ENCODE measurements at places on chromosomes 13 and 19. TPM values are rescaled to one million over a fixed set of nuclear protein-coding genes. Genes with fewer than 3 reads are reported as not detected.
A peak's percentile ranks its signal among the peaks of the same experiment; 100 is the strongest.

DNA sequence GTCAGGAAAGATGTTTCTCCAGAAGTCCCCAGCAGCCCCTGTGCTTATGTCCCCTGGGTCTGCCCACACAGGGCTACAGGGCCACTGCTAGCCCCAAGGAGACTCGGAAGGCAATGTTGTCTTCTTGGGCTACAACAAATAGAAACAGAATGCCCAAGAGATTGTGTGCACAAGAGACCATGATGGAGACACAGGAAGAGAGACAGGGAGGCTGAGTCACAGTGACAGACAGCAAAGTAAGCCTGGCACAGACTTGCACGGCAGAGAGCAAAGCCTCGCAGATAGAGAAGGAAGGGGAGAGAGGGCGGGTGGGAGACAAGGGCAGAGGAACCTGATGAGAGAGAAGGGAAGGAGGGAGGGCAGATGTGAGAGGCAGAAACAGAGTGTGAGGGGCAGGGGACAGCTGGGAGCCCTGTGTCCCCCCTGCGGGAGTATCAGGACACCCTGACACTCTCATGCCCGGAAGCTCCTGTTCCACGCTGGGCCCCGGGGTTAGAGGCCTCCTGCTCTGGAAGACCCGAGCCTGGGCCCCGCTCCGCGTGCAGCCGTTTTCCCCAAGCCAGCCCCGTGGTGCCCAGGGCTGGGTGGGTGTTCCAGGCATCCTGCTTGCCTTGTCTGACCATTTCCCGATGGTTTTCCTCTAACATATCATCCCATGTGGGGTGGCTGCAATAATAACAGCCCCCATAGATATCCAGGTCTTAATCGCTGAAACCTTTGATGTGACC, 2.7 kb upstream of the PLA2G4C start:
- no peak for DNase-seq

GRCh38 chr13:75452564-75452963, 29.4 kb downstream of the TBC1D4 start:
- no peak for DNase-seq

DNA sequence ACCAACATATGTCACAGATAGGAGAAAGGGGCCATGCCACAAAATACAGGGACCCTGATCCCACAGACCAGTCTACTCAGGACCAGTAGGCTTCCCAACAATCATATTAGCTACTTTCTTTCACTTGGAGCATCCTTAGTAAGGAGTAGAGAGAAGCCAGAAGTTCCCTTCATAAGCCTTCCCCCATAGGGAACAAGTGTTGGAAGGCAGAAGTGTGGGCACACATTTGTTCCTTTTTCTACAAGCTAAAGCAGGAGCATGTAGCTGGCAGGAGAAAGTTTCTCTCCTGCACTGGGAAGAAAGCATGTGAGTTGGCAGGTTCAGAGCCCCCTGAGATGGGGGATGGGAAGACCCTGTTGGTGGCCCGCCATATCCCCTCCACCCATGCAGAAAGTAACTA, 165.4 kb downstream of the KCTD12 start:
- DNase-seq: no peak

GRCh38 chr13:93959796-93960533, 519.5 kb downstream of the DCT start:
- no peak for DNase-seq

DNA sequence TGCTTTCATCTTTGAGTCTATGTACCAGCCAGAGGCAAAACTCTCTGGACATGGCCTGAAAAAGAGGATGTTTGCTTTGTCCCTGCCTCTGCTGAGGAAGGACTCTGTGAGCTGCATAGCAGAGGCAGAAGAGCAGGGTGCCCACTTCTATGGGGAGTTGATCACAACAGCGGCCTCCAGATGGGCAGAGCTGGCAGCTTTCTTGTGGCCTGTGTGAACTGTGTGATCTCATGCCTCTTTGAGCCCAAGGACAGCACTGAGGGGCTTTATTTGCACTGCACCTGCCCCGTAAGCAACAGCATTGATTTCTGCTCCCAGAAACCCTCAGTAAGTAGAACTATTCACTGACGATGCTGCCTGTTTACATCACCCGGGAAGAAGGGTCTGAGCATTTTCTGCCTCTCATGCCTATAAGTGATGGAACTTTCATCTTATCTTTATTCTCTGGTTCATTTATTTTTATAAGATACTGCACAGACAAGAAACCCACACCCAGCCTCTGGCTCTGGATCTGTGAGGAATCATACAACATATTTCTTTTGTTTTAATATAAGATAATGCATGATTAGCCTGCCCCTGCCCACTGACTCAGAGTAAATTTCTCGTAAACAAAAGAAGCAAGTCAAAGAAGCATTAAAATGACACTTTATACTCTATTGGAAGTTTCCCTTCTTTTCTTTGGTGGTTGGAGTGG, 244.2 kb upstream of the SOX21 start:
- no peak for DNase-seq

GRCh38 chr13:113651511-113652403, 6.2 kb downstream of the ATP4B start:
- DNase-seq: no peak

- no peak for DNase-seq
These were observed 93.9 kb downstream of the GADD45B start for GRCh38 chr19:2569596-2570465.

- DNase-seq: no peak
These were observed 361.9 kb downstream of the TBC1D4 start for GRCh38 chr13:75120085-75120484.

DNA sequence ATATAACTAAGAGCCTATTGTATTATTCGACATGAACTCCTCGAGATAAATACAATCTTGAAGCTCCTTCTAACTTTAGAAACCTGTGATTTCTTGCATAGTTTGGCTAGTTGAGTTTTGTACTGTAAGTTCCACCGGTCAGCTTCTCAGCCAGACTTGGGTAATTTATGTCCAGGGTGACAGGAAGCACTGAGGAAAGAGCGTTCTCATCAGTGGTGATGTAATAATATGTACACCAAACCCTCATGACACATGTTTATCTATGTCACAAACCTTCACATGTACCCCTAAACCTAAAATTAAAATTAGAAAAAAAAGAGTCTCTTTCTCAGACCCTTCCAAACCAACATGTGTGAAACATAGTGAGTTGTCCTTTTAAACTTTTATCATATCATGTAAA, 205.7 kb downstream of the KCNRG start:
- no peak for DNase-seq

The GAPDHS gene
- not detected for polyA plus RNA-seq

DNA sequence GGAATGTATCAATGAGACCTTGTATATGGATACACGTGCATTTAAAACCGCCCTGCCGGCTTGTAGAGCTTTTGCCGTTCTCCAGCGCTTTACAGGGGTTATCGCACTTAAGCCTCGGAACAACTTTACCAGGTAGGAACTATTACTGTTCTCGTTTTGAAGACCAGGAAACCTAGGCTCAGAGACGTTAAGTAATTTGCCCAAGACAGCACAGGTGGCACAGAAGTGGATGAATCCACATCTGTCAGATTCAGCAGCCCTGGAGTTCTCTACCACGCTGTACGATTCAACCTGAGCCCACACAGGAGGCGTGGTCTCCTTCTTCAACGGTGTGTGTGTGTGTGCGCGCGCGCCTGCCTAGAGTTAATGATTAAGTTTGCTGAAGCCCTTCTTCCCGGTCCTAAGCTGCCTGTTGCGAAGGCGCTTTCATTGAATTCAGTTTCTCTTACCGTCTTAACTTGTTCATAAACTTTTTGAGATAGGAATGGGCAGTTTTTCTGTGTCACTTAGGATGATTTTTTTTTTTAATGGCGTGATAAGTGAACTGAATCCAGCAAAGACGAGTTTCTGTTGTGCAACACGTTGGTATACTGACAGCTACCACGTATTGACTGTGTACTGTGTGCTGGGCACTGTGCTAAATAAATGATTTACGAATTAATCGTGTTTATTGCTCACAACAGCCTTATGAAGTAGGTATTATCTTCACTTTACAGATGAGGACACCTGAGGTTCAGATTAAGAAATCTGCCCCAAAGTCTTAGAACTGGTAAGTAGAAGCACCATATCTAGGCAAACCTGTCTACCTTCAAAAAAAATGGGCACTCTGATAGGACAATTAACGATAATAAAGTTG, 67.4 kb downstream of the KCNRG start:
- peak; percentile 77 for DNase-seq

DNA sequence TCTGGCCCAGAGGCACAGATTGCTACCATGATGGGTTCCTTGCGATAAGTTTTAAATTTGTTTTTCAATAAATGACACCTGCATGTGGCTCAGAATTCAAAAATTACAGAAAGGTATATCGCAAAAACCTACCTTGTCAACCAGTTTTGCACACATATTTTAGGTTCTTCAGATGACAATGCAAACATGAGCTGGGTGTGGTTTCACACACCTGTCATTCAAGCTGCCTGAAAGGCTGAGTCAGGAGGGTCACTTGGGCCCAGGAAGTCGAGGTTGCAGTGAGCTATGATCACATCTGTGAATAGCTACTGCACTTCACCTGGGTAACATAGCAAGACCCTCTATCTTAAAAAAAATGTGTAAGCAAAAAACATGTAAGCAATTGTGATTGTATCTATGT, 56.1 kb downstream of the DNM2 start:
- no peak for DNase-seq

DNA sequence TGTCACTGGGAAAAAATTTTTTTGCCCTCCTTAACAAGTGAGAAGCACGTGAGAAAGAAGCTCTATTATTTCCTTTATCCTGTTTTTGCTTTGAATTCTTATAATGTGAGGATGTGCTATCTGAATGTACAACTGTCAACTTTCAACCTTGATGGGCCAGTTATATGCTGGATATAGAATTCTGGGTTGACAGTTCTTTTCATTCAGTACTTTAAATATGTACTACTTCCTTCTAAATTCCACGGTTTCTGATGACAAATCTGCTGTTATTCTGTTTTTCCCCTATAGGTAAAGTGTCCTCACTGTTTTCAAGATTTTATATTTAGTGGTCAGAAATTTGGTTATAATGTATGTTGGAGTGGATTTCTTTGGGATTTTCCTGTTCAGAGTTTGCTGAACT, 29.9 kb downstream of the ZDHHC20 start:
- DNase-seq: no peak

DNA sequence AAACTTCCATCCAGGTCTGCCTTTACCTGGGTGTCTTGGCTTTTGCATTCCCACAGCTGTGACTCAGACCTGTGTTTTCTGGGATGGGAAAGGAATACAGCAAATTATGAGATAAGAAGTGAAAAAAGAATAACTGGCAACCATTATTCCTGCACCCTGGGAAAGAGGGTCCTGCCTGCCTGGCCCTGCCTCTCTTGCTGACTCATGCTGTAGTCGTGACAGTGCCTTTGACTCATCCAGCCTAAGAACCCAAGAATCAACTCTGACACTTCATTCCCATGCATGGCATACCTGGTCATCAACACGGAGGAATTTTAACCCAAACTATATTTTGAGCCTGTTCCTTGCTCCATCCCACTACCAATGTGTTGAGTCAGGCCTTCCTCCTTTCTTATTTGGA, 185.4 kb upstream of the SERP2 start:
- DNase-seq: no peak

- no peak for DNase-seq
These were observed 660.4 kb upstream of the KLF12 start for GRCh38 chr13:74794582-74794981.

- DNase-seq: no peak
These were observed 2.4 kb upstream of the SIX5 start for GRCh38 chr19:45771311-45771933.

The ZFP14 gene
- 14.0 TPM for polyA plus RNA-seq

- no peak for DNase-seq
These were observed 9.3 kb downstream of the TPT1 start for GRCh38 chr13:45331692-45332035.

DNA sequence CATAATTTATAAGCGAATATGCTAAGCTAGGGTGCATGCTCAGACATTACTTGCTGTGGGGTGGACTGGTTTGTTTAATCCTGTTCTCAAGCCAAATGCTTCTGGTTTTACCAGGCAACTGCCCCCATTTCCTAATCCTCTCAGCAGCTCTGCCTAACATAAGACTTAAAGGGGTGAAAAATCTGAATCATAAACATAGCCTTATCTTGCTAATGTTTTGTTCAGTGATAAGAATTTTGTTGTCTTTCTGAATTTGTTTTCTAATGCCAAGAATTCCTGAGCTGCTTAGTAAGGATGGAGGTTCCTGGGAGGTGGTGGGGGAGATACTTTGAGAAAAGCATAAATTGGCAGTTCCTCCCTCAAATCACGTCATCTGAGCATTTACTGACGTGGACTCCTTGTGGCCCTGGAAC, 42.7 kb downstream of the ING1 start:
- no peak for DNase-seq

GRCh38 chr19:11018179-11018578, 57.3 kb downstream of the SMARCA4 start:
- peak; percentile 23 for DNase-seq

DNA sequence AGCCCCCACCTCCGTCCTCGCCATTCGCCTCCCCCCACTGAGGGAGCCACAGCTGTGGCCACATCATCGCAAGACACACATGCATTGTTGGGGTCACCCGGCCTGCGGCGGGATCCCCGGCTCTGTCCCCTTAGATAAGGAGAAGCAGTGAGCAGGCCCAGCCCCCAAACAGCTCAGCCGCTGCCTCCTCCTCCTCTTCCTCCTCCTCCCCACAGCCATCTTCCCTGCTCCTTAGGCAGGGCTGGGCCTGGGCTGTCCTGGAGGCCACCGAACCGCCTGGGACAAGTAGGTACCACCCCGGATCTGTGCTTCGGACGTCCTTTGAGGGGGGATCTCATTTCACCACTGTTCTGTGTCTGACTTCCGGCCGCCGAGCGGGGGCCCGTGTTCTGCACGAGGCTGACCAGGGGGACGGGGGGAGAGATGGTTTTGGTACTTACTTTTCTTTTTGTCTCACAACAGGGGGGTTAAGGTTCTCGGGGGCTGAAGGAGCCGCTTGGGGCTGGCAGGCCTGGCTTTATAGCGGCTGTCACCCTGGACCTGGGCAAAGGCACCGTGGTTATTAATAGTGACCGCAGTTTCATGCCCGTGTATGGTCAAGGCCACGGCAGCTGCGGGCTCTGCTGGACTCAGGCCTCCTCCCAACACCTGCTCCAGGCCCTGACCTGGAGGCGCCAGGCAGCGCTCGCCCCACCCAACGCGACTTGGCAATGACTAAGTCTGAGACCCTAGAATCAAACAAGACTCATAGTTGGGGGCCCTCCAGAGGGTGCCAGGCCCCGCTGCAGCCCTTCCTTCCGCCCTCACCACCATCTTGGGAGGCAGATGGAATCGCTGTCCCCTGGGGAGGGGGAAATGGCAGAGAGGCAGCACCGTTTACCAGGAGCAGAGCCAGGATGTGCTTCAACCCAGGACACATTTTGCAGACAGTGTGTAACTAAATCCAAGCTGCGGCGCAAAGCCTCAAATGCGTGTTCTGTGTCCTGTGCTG, 18.3 kb downstream of the NMRK2 start:
- DNase-seq: no peak

- no peak for DNase-seq
These were observed 26.8 kb downstream of the EXOC3L2 start for GRCh38 chr19:45218426-45218825.

- DNase-seq: no peak
These were observed 922 bp downstream of the PLEKHG2 start for GRCh38 chr19:39413272-39413910.
